ENCODE measurements at places on chromosomes 13 and 19.
A peak's percentile ranks its signal among the peaks of the same experiment; 100 is the strongest.

DNA sequence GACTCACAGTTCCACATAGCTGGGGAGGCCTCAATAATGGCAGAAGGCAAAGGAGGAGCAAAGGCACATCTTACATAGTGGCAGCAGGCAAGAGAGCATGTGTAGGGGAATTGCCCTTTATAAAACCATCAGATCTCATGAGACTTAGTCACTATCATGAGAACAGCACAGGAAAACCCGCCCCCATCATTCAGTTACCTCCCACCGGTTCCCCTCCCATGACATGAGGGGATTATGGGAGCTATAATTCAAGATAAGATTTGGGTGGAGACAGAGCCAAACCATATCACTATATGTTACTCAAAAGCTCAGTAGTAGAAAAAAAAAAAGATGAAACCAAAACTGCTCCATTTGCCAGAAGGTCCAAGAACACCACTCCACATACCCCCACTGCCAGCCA lies 58.5 kb downstream of the DNAJC15 start:
- DNase-seq, result no peak

DNA sequence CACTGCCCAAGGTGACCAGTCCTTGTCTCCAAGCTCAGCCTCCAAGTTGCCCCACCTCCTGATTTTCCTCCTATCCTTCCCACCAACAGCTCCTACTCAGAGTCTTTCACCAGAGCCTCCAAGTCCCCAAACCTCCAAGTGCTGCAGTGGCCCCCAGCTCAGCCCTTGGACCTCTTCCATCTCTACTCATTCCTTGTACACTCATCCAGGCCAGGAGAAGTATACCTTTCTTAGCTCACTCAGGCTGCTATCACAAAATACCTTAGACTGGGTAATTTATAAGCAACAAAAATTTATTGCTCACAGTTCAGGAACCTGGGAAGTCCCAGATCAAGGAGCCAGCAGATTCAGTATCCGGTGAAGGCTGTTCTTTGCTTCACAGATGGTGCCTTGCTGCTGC lies 11.3 kb downstream of the ATP7B start:
- DNase-seq, result no peak

DNA sequence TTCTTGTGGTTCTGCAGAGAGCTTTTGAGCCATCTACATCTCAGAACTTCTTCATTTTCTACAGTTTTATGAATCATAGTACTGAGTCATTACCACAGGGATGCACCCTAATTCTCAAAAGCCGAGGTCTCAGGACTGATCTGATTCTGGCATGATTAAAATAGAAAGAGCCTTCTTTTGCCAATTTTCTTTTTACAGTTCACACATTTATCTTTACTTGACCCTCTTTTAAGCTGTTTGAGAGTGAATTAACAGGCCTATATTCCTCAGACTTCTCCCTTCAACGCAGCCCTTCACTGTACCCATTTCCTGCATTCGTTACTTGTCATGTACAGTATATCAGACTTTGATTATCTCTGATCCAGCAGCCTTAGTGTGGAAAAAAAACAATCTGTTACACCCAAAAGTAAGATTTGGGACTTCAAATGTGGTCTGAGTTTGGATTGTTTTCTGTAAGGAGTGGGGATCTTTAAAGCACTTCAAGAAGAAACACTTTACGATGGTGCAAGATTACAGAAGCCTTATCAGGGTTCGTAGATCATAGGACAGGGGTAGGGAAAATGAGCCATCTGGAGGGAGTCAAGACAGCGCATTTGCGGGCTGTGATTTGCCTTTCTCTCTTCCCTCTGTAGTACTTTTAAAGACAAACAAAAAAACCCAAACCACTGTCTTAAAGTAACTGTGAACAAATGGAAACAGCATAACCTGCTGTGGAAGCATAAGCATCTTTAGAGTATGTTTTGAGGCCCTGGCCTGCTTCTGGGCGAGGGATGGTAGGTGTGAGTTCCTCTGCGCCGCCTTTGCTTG lies 15.3 kb upstream of the GPR183 start:
- no peak for DNase-seq

DNA sequence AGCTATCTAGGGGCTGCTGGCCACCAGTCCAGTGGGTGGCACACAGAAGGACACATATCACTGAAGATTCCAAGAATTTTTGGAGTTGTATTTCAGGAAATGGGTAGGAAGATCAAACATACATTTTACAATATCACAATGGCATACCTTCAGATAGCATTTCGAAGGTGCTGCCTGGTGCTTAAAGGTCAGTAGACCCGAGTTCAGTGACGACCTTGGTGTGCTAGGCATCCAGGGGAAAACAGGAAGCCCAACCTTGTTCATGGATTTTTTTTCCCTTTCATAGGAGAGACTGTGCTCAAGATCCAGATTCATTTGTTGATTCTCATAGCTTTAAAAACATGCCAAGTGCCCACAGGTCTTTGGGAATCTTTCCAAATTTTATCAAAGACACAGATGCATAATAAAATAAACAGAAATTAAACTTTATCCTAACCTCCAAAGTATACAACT lies 51.0 kb upstream of the RCBTB2 start:
- DNase-seq, result no peak

- DNase-seq, result no peak
These were observed 356.7 kb downstream of the FGF9 start for GRCh38 chr13:22027566-22027965.

- no peak for DNase-seq
These were observed 82.0 kb downstream of the TEX29 start for GRCh38 chr13:111402441-111402840.

DNA sequence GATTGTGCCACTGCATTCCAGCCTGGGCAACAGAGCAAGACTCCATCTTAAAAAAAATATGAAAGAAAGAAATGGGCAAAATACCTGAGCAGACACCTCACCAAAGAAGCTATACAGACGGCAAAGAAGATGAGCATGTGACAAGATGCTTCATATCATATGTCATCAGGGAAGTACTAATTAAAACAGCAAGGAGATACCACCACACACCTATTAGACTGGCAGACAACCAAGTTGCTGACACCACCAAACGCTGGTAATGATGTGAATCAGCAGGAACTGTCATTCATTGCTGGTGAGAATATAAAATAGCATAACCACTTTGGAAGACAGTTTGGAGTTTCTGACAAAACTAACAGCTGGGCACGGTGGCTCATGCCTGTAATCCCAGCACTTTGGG lies 11.5 kb upstream of the TFDP1 start:
- no peak for DNase-seq

DNA sequence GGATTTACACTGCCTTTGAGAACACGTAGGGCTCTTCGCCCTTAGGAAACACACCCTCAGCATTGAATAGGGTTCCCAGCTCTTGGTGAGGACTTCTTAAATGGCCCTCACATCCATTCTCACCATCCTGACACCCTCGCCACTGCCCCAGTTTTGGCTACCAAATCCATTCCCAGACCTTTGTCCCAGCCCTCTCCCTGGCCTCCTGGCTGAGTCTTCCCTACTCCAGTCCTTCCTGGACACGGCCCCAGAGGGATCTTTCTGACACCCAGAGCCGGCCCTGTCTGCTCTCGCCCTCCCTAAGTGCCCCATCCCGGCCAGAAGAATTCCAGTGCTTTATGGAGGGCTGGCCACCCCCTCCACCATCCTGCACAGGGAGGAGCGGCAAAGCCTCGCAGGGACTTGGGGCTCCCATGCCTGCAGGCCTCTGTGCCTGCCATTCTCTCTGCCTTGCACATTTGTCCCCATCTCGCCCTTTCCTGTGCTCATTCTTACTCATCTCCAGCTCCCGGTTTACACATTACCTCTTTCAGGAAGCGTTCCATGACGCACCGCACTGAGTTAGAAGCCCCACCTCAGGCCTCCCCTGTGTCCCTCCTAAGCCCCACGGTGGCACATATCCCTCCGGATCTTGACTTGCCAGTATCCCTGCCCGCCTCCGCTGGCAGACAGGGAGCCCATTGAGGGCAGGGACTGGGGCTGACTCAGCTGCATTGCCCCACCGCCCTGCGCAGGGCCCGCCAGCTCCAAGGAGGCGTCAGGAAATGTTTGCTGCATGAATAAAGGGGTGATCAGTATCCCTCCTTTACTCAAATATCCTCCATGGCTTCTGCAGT lies 11.0 kb upstream of the KLK14 start:
- no peak for DNase-seq

- DNase-seq, result no peak
These were observed 211.1 kb upstream of the NBEA start for GRCh38 chr13:34730961-34731360.

- DNase-seq, result peak; percentile 37
These were observed 1.5 kb upstream of the PDX1 start for GRCh38 chr13:27918041-27918917.

- no peak for DNase-seq
These were observed 5.4 kb downstream of the THOP1 start for GRCh38 chr19:2790557-2791271.

DNA sequence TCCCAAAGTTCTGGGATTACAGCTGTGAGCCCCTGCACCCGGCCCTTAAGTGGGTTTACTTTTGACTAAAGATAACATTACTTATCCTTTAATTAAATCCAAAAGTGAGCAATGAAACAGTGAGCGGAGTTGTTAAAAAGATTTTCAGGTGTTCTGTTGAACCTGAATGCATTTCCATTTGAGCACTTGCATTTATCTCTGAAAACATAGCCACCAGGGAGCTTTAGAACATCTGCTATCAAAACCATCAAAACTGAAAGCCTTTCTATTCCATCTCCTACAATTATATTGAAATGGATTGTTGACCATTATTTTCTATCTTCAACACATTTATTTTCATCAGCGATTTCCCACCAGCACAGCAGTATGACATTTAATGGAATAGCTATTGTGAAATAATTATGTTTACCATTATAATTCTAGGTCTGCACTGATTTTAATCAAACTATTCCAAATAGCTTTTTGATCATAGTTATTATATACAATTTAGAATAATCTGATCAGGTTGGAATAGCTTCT lies 269.0 kb downstream of the FGF14 start:
- DNase-seq, result no peak

DNA sequence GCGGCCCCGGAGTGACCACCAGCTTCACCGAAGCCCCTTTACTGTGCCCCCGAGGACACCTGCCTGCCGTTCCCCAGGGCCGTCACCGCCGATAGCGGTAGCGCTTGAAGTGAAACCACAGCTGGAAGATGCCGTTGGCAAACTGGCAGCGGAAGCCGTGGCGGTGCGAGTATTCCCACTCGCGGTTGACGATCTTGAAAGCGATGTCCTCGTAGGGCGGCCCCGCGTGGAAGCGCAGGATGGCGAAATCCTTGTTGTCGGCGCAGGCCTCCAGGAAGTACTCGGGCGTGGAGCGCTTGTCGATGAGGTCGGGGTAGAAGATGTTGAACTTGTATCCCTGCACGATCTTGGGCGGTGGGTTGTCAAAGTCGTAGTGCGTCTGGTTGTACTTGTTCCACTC lies 5.2 kb upstream of the TBXA2R start:
- no peak for DNase-seq

DNA sequence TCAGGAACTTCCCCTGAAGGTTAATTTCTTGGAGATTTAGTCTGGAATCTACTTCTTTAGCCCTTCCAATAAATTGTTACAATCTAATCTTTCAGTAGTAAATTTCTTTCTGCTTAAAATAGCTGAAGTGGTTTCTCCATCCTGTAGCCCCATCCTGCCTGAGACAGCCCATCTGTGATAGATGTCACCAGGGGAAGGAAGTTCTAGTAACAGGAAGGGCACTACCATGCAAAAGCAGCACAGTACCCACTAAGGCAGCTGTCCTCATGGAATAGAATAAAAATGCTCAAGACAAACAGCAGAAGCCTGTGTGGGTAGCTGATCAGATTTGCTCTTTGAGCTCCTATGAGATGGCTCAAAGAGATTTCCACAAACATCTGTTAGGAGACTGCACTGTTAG lies 1036.5 kb downstream of the SLITRK5 start:
- no peak for DNase-seq

- DNase-seq, result no peak
These were observed 524 bp downstream of the PRKCG start for GRCh38 chr19:53882391-53883050.

GRCh38 chr13:57918086-57918485 lies 286.5 kb downstream of the PCDH17 start:
- DNase-seq, result no peak

- DNase-seq, result no peak
These were observed 3.2 kb downstream of the CPB2 start for GRCh38 chr13:46101484-46102254.

- no peak for DNase-seq
These were observed 369.7 kb downstream of the COG6 start for GRCh38 chr13:40024967-40025714.

GRCh38 chr19:51702103-51702824 lies 9.1 kb downstream of the SPACA6 start:
- DNase-seq, result peak; percentile 83

DNA sequence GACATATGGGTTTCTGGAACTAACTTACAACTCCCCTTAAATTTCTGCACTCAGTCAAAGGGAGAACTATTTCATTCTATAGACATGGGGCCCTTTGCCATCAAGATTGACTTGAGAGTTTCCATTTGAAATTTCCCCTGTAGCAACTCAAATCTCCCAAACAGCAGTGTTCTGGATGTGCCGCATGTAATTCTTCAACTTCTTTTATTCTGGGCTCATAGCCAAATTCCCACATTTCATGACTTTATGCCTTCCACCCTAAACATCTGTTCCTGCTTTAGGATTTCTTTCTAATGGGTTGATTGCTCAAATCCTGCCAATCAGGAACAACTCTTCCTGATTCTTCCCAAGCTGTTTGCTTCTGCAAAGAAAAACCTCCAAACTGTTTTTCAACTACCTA lies 336.0 kb downstream of the TBC1D4 start:
- DNase-seq, result no peak

GRCh38 chr13:113143466-113144254 lies 14.8 kb upstream of the PROZ start:
- DNase-seq, result no peak

DNA sequence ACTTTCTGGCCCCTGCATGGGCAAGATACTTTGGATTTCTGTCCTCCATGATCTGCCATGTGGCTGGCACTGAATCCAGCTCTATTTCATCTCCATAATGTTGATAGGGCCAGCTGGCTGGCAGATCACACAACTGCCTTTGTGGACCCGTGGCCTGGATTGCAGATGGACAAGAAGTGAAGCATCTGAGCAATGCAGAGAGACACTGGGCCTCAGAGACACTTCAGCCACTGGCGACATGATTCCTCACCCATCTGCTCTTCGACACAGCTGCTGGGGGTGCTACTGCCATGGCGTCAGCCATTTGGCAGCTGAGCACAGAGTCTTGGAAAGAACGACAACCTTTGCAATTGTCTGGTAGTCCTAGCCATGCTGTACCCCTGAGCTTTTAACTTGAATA lies 79.5 kb upstream of the MYO16 start:
- DNase-seq, result no peak

DNA sequence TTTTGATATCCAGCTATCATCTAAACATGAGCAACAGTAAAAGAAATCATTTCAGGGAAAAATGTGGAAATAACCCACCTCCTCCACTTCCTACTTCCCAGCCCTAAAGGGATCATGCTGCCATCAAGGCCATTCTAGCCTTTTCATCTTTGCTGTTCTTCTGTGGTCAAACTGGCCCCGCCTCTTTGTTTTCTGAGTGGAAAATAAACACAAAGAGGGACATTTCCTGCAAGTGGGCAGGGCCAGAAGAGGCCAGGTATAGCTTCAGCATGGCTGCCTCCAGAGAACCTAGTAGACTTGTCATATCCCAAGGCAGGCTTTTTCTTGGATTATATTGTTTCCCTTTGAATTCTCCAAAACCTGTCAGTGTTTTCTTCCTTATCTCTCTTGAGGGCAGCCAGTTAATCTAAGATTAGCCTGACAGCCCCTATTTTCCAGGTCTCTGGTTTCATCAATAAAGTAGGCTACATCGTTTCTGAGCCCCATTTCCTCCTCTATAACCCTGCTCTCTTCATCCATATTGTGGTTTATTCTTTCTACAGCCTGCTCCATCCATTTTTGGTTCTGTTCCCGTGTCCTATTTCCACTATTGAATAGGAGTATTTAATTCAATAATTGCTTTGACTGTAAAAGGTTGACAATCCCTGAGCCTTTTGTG lies 117.6 kb downstream of the GPC6 start:
- no peak for DNase-seq
